Cerebellar nuclear complex (tissue), 1 donor: ENCODE measurements at places on chromosomes 11 and 22.

DNA sequence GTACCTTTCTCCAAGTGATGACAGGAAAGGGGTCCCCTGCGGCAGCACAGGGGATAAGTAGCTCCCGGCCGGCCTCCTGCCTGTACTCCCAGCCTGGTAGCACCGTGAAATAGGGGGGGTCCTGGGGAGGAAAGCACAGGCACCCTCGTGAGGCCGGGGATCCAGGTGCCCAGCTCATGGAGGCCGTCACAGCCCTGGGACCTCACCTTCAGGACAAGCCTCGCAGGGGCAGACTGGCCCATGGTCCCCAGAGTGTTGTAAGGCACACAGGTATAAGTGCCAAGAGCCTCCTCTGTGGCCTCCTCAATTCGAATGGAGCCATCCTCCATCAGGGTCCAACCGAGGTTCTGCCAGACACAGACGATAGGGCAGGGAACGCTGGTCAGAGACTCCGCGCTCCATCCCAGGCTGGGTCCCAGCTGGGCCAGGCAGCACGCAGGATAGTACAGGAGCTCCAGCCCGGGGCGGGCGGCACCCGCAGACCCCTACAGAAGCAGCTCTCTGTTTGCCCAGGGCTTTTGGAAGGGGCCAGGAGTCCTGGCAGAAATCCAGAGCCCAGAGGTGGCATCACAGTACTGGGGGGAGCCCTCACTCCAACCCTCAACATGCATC is 25.2 kb downstream of the IGSF9B start:
- no peak for DNase-seq

DNA sequence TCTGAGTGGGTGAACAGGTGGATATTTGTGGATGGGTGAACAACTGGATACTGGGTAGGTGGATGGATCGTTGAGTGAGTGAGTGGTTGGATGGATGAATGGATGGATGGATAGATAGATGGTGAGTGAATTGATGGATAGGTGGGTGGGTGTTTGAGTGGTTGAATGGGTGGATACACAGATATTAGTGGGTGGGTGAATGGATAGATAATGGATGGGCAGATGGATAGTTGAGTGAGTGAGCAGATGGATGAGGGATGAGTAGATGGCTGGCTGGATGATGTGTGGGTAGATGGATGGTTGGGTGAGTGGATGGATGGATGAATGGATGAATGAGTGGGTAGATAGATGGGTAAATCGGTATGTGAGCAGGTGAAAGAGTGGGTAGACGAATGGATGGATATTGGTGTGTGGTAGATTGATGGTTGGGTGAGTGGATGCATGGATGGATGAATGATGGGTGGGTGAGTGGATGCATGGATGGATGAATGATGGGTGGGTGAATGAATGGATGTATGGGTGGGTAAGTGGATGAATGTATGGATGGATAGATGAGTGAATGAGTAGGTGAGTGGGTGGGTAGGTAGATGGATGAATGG is 406.7 kb downstream of the MN1 start:
- no peak for DNase-seq

DNA sequence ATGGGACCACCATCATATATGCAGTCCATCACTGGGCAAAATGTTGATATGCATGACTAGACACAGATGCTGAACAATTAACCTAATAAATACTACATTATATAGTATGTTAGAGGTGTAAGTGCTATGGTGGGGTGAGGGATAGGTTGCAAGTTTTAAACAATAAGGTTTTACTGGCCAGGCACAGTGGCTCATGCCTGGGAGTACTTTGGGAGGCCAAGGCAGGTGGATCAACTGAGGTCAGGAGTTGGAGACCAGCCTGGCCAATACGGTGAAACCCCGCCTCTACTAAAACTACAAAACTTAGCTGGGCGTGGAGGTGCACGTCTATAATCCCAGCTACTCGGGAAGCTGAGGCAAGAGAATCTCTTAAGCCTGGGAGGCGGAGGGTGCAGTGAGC is 28.1 kb downstream of the F2 start:
- DNase-seq, result no peak

- DNase-seq, result no peak
These were observed 7.9 kb downstream of the RELT start for GRCh38 chr11:73384125-73384441.

GRCh38 chr11:72924568-72925190 is 110.5 kb downstream of the ATG16L2 start:
- DNase-seq, result no peak

- DNase-seq, result no peak
These were observed at the start of gene CNIH2 for GRCh38 chr11:66277471-66278362. Gene CNIH2, plus strand, starts transcription at chr11:66278175. Its CDS starts 282 bp downstream, at chr11:66278457.

GRCh38 chr11:425301-425700 is 10.5 kb upstream of the SIGIRR start:
- no peak for DNase-seq

DNA sequence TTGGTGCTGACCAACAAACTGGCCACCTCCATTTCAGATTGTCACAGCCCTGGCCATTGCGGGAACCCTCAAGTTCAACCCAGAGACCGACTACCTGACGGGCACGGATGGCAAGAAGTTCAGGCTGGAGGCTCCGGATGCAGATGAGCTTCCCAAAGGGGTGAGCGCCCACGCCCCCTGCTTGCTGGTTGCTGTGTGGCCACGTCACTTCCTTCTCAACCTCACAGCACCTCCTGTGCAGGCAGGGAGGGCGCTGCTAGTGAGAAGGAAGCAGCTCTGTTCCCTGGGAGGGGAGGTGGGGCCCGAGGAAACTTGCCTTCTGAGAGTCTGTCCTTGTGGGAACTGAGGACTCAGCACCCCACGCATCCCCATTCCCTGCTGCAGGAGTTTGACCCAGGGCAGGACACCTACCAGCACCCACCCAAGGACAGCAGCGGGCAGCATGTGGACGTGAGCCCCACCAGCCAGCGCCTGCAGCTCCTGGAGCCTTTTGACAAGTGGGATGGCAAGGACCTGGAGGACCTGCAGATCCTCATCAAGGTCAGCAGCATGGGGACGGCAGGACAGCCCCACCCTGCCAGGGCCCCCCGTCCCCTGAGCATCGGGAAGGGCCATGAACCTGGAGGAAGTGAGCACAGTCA is 19.3 kb downstream of the POLR3H start:
- no peak for DNase-seq

DNA sequence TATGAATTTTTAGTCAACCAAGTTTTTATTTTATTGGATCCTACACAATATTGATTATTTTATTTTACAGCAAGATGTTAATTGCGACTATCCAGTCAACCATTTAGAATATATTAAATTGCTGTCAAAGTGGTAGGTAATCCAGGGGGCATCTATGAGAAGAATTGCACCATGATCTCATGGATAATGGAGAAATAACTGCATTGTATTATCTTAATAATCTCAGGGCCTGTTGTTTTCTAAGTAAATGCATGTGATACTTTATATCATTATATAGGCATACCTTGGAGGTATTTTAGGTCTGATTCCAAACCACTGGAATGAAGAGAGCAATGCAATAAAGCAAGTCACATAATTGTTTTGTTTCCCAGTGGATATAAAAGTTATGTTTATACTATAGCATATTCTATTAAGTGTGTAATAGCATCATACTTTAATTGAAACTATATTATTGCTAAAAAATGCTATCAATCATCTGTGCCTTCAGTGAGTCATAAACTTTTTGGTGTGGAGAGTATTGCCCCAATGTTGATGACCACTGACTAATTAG is 595.4 kb upstream of the CHORDC1 start:
- no peak for DNase-seq

DNA sequence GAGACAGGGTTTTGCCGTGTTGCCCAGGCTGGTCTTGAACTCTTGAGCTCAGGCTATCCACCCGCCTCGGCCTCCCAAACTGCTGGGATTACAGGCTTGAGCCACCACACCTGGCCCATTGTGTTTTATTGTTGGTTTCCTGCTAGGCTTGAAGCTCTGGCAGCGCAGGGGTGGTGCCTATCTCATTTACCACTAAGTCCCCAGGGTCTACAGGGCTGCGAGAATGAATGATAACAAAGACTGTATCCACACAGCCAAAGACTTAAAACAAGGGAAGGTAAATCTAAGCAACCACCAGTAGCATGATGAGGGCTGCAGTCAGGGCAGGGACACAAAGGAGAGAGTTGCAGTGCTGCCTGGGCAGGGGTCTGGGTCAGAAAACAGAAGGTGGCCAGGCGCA is 37.3 kb upstream of the XBP1 start:
- DNase-seq, result no peak

DNA sequence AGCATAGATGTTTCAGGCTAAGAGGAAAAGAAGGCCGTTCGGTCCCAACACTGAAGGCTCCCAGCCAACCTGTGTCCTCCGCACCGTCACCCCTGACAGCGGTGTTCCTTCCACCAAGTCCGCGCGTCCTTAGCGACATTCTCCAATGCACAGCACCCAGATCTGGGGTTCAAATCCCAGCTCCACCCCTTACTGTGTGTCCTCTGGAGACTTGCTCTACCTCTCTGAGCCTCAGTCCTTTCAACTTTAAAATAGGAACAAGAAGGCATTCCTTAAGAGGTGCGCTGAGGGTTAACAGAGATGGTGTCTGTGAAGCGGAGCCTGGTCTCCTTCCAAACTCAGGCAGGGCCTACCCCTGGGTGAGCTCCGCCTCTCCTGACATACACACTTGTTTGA is 224.0 kb downstream of the MN1 start:
- no peak for DNase-seq

DNA sequence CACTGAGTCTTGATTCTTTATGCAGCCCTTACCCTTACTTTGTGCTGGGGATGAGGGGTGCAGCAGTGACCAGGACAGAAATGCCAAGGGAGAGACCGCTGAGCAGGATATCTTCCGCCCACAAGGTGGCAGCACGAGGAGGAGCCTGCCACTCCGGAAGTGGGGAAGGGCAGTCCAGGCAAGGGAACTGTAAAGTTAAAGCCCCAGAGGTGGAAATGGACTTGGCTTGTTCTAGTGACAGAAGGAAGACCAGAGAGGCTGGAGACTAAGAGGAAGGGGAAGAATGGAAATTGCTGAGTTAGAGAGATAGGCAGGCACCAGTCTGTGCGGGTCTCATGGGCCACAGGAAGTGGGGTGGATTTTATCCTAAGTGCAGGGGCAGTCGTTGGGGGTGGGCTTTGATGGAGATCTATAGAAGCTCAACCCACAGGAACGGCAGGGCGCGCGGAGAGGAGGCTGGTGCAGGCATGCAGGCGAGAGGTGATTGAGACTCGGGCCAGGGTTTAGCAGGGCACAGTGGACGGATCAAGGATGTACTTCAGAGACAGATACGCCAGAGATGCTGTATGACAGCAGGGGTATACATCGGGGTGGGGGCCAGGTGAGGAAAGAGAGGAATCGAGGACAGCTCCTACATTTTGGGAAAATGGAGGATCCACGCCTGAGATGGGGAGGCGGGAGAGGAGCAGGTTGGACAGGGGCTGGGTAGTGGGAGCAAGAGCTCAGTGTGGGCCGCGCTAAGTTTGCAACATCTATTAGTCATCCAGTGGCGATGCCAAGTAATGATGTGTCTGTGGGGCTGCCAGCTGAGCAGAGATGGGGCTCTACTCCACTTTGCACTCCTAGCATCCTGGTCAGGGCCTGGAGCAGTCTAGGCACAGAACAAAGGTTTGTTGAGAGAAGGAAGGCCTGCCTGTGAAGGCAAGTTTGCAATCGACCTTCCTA is 3.3 kb upstream of the GRK2 start:
- DNase-seq, result no peak

DNA sequence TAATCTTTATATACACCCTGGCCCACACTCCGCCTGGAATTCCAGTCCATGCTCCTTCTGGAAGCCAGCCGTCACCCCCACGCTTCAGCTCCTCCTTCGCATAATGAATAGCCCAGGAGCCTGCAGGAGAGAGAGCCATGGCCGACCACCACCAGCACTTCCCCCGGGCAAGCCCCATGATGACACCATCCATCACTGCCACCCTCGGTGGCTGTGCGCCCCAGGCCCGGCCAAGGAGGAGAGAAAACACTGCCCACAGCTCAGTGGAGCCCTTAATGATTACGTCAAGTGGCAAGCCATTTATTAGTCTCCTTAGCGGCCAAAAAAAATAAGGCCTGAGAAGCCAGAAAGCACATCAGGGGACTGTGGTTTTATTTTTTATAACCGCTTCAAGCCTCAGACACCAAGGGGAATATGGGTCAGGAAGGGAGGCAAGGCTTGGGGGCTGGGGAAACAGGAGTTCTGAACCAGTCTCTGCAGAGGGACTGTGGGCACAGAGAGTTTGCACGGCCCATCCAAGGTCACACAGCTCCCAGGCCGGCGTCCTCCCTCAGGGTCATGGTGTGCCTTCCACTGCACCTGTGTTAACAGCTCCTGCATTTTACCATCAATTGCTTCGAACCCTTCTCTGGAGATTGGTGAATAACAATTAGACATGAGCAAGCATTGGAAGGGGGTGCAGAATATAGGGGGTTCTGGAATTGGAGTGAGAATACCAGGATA is 134.3 kb downstream of the MN1 start:
- DNase-seq, result no peak

GRCh38 chr11:125301346-125301745 is 136.8 kb downstream of the PKNOX2 start:
- no peak for DNase-seq

DNA sequence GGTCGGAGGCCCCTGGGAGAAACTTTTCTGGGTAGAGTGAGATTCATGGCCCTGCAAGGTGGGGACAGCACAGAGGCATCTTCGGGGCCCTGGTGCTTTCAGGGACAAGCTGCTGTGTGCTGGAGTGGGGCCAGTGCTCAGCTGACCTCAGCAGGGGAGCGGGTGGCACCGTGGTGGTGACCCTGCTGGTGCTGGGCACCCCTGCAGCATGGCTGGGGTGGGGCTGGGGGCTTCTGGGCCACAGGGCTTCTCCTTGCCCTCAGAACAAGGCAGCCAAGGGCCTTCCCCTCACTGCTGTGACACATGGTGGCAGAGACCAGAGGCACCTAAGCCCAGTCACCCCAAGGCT is 24.9 kb upstream of the GNB1L start:
- DNase-seq, result no peak

DNA sequence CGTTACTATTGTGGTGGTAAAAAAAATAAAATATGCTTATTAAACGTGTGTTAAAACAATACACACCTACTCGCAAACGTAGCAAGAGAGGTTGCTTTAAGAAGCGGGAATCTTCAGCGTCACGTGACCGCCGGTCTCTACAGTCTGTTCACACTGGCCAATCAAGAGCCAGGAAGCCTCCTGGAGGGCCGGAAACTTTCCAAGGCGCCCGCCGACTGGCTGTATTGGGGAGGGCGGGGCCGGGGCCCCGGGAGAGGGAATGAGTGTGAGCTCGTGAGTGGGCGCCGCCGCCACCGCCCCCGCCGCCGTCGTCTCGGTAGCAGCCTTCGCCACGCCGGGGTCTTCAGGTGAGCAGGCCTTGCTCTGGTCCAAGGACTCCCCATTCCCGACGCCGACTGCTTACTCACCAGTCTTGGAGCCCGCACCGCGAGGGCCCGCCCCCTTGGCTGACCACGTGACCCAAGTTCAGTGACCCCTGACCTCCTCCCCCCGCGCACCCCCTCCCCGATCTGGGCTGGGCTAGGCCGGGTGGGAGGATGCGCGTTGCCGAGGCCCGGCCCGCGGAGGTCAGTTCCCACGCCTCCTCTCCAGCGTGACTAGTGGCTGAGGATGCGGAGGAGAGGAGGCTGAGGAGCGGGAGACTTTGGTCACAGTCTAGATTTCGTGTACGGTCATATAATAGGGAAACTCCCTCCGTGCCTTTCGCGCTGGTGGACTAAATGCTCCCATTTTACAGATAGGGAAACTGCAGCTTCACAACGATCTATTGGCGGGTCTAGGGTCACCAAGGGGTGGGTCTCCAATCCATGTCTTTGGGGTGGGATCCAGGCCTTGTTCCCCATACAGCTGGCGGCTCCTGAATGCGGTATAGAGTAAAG is at the start of gene TAF6L:
TSS of gene TAF6L (plus strand) at position 253 of the 878 bp plus-strand sequence. CDS start 4,388 bp downstream, outside the sequence.
- peak; percentile 98 for DNase-seq

GRCh38 chr11:60913793-60914632 is at the start of gene TMEM109:
Gene TMEM109, plus strand, starts transcription at chr11:60914158. Its CDS starts 5,536 bp downstream, at chr11:60919694.
- DNase-seq, result peak; percentile 97
